ENCODE measurements at places on chromosomes 11 and 22. TPM values are rescaled to one million over a fixed set of nuclear protein-coding genes. Genes with fewer than 3 reads are reported as not detected.

RAC2 gene
- 6.3 TPM for total RNA-seq

GRCh38 chr22:46512683-46513082, 24.7 kb downstream of the CELSR1 start:
- no peak for DNase-seq

MLC1 gene
- not detected for total RNA-seq

DNA sequence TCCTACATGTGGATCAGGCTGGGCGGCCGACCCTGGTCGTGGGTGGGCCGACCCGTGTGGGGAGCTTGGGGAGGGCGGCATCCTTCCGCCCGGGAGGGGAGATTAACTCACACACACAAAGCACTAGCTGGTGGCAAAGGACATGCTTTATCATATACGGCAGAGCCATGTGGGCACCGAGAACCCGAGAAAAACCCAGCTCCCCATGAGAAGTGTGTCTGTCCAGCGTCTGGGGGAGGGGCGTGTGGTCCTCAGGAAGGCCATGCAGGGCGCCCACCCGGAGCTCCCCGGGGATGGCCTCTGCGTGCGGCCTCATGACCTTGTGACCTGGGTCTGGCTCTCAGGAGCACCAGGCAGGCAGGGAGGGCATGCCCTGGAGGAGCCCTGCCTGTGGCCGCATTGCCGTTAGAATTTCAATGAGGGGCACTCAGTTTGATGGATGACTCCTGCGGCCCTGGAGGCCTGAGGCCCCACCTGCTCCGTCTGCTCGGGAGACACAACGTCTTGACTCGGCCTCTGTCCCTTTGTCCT, 39.4 kb upstream of the TOLLIP start:
- no peak for DNase-seq

GRCh38 chr22:25935266-25936058, 193.5 kb downstream of the MYO18B start:
- DNase-seq: no peak

GRCh38 chr11:117934526-117935307, 5.5 kb upstream of the TMPRSS13 start:
- no peak for DNase-seq

CAPN5 gene
- 3.2 TPM for total RNA-seq

GRCh38 chr11:106031202-106031810, 9.3 kb upstream of the MSANTD4 start:
- DNase-seq: peak; percentile 95

All from bronchial epithelial cell (primary cell).